ENCODE measurements at places on chromosomes 13 and 19.

- no peak for DNase-seq
These were observed 422.1 kb downstream of the FGF9 start for GRCh38 chr13:22092791-22093560.

- DNase-seq: no peak
These were observed 26.5 kb upstream of the SPRY2 start for GRCh38 chr13:80367473-80367872.

- DNase-seq: peak; percentile 11
These were observed 20.7 kb downstream of the RFC3 start for GRCh38 chr13:33838647-33839046.

DNA sequence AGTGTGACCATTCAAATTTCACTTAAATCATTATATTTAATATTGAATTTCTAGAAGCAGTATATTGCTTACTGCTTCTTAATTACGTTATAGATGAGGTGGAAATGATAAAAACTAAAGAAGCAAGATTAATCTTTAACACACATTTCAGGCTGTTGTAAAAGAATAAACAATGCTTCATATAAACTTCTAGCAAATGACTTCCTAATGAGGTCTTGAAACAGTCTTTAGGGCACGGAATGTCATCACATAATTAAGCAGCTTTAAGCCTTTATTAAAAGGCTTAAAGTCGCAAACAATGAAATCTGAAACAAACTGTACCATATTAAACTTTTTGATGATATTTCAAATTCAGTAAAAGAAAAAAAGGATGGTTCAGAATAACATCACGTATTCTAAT lies 1.9 kb downstream of the SLITRK6 start:
- DNase-seq: no peak

- no peak for DNase-seq
These were observed 2.9 kb downstream of the CYP2S1 start for GRCh38 chr19:41195675-41196497.

DNA sequence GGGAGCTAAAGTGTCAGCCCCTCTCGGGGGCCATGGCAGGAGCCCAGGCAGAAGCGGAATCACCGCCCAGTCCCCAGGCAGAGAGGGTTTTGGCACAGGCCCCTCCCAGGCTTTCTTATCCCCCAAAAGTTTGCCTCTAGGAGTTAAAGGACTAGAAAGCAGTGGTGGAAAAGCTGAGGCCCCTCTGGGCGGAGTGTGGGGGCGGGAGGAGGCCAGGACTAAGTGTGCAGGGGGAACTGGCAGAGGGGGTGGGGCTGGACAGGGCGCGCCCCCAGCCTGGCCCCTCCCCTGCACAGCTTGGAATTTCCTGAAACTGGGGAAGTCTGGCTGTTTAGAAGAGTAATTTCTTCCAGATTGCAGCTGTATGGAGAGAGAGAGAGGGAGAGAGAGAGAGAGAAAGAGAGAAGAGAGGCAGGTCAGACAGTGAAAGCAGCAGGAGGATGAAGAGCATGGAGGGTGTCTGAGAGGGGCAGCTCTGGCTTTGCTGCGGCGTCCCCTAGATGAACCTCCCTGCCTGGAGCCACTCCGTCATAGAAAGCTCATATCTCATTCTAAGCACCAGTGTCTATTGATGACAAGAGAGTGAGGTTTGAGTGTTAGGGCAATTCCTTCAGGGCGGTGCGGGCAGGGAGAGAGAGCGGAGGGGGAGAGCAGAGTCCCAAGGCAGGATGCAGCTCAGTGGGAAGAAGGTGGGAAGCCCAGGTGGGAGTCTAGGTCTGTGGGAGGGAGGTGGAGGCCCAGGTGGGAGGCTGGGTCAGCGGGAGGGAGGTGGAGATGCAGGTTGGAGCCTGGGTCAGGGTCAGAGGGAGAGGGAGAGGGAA lies at the start of gene CDC42EP5:
Gene CDC42EP5 (minus strand): TSS at position 226 of the 821 bp plus-strand sequence. CDS start 7,749 bp downstream, outside the sequence.
- DNase-seq: peak; percentile 62

DNA sequence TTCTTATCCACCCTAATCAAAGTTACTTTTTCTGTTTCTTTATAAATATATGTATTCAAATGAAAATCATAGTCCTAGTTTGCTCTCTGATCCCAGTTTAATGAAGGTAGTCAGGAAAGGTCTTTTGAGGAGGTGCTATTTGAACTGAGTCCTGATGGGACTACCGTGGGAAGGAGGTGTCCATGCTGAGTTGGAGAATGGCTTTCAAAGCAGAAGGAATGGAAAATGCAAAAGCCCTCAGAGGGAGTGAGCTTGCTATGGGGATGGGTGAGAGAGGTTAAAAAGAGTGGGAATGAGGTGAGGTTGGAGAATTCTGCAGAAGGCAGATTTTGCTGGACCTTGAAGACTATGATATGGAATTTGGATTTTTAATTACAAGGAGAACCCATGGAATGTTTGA lies 193.6 kb downstream of the GPC6 start:
- DNase-seq: no peak

DNA sequence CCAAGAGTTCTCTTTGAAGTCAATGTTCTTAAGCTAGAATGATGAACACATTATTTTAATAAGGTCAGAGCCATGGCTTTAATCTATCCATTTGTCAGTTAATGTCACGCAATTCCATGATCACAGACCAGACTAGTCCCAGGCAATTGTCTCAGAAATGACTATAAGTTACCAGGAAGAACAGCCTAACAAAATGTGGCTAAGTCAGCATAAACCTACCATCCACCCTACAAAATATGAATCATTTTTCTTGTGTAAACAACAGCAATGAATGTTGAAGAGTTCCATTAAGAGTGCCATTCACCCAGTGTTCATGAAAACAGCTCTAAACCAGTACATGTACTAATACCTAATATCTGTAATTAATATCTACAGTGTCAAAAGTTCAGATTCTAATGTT lies 127.5 kb downstream of the KCTD12 start:
- DNase-seq: no peak

- DNase-seq: no peak
These were observed 11.5 kb upstream of the SERPINE3 start for GRCh38 chr13:51327961-51328360.

DNA sequence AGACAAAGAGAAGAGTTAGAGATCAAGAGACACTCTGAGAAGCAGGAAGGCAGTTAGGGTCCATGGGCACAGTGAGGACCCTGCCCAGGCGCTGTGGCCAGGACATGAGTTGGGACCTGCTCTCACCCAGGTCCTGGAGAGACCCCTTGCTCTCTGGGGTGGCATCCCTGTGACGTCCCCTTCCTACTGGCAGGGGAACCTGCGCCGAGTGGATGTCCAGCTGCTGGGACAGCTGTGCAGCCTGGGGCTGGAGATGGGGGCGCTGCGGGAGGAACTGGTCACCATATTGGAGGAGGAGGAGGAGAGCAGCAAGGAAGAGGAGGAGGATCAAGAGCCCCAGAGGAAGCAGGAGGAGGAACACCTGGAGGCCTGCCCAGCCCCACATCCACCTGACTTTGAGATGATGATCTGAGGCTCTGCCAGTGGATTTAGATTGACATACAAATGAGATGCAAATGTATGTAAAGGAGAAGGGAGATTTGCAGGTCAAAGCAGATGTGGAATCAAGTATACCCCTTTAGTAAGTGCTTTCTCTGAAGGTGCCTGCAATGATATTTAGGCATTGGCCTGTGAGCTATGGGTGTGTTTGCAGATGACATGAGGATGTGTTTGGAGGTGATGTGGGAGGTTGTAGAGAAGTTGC lies 978 bp downstream of the ERICH4 start:
- no peak for DNase-seq

DNA sequence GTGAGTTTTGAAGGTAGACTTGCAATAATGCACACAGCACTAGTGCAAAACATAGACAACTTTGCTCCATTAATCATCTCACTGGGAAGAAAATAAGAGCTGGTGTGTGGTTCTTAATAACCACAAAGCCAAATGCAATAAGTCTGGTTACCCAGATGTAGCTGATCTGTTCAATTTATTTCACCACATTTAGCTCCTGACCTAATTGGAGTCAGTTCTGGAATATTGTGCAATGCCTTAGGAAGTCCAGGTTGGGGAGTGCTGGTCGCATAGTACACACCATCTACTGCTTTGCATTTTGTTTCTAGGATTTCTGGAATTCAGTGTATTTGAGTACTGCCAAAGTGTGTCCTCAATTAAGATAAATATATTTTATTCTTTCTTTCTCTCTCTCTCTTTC lies 483.3 kb upstream of the SPRY2 start:
- peak; percentile 50 for DNase-seq

- DNase-seq: no peak
These were observed 2.3 kb downstream of the TRAPPC6A start for GRCh38 chr19:45175515-45176345.

DNA sequence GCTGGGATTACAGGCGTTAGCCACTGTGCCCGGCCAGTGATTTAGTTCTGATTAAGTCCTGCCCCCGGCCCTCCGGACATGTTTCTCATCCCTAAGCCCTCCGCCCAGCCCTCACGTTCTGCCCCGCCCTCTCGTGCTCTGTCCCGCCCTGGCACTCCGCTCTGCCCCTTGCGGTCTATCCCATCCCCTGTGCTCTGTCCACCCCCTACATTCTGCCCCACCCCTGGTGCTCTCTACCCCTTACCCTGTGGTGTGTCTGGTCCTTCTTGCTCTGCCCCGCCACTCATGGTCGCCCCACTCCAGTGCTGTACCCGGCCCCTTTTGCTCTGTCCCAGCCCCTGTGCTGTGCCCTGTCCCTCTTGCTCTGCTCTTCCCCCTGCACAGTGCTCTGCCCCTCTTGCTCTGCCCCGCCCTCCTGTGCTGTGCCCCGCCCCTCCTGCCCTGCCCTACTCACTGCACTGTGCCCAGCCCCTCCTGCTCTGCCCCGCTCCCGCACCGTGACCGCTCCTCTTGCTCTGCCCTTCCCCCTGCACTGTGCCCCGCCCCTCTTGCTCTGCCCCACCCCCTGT lies 3.0 kb downstream of the GTPBP3 start:
- DNase-seq: no peak

DNA sequence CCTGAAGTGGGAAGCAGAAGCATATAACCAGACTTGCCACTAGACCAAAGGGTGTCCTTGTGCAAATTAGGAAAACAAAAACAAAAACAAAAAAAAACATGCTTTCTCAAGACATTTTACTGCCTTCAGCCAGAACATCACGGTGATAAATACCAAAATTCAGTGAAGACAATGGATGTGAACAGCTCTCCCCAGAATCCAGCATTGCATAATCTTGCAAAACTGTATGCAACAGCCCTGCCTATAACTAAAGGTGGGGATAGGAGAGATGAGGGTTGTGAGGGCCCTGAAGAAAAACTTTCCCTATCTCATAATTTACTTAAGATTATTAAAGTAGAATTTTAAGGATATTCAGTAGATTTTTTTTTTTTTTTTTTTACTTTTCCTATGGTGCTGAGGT lies 24.9 kb upstream of the NDFIP2 start:
- no peak for DNase-seq

GRCh38 chr19:7478843-7479227 lies 10.0 kb downstream of the PEX11G start:
- no peak for DNase-seq

DNA sequence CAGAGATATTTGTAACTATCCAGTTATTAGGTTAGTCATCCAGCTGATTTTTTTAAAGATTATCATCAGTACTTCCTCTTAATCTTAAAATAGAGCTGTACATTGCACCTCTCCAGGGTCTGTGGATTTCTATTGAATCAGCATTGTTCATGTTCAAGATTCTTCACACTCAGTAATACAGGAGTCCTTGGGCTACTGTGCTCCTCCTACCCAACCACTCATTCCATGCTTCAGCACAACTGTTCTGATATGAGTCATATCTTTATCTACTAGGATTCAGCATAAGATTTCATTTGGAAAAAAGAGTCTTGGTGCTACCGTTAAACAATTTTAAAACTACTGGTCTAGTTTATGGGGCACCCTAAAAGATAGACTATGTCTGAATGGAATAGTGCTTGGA lies 357.8 kb downstream of the DCT start:
- DNase-seq: no peak

DNA sequence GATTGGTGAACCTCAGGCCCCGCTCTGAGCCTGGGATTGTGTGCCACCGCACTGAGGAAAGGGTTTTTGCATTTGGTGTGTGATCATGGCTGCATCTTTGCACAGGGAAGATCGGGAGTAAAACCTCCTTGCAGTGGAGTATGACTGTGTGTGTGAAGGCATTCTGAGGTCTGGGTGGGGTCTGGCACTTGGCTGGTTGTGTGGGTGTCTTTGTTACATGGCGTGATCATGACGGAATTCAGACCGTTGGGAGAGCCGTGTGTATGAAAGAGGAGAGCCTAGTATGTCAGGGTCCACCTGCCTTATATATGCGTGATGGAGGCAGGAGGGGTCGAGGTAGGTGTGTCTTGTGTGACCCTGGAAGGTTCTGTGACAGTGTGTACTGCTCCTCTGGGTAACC lies 740 bp upstream of the BEST2 start:
- DNase-seq: no peak

- DNase-seq: no peak
These were observed 195.1 kb downstream of the VWA8 start for GRCh38 chr13:41765813-41766212.

Data from tibial nerve (tissue), 4 donors.